ENCODE measurements at places on chromosomes 1 and 21.

- no peak for DNase-seq
Observed at GRCh38 chr21:45607021-45607908, 36.3 kb upstream of the PCBP3 start.

DNA sequence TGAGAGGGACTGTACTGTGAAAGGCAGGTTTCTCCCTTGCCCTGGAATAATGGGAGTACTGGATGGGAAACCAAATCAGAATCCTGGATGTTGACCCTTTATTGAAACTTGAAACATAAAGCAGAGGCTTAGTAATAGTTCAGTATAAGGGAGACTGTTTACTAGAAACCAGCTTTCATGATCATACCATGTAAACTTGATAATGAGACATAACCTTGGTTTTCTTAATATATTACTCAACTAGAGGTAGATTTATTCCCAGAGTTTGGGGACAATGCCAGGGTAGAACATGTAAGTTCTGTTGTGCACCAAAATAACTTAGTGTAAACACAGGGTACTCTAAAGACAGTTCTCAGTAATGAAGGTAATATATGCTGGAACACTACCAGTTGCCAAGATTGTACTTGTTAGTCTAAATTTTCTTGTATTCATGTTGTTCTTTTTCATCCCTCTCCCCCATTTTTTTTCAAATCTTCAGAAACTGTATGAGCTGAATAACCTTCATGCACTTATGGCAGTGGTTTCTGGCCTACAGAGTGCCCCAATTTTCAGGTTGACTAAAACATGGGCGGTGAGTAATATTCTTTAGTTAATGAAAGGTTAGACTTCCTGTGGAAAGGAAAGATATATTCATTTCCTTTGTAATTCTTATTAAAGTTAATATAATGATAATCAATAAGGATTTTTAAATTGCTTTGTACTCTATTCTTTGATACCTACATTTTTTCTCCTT, 49.6 kb downstream of the ANGPTL1 start:
- DNase-seq: no peak

- DNase-seq: no peak
Observed at GRCh38 chr1:228852024-228852423, 116.7 kb downstream of the RHOU start.

- peak; percentile 57 for DNase-seq
Observed at GRCh38 chr1:161182214-161182613, 4.9 kb upstream of the B4GALT3 start.

GRCh38 chr1:17805869-17806684, 50.9 kb downstream of the ACTL8 start:
- no peak for DNase-seq

- DNase-seq: no peak
Observed at GRCh38 chr1:186535388-186536133, 74.6 kb upstream of the PDC start.

GRCh38 chr1:180301135-180301742, 71.2 kb downstream of the LHX4 start:
- no peak for DNase-seq

DNA sequence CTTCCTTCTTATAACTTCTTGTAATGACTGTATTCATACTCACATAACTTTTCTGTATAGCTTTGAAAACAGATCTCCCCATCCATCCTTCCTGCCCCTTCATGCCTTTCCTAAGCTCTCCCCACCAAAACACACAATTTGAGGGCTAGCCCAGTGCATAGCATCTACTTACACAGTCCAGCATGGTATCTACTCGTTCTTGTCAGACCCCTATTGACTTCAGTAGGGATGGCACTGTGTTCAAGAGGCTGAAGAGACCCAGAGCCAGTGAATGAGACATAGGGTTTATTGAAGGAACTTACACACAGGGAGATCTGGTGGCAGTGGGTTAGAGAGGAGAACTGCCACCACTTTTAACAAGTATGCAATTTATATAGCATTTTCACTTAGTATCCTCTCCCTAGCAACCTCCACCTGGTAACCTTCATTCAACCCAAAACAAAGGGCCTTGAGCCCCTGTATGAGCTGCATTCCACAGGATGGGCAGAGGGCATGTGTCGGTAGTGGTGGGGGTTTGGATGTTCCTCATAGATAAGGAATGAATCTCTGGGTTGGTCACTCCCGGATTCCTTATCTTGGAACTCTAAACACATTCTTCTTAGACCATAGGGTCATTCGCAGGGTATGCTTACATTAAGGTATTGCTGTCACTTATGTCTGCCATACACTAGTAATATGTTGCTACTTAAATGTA, 64.9 kb upstream of the GNG12 start:
- no peak for DNase-seq

GRCh38 chr1:230105245-230105753, 38.3 kb downstream of the GALNT2 start:
- DNase-seq: no peak

GRCh38 chr1:119288751-119289150, 79.8 kb upstream of the HAO2 start:
- DNase-seq: no peak

- DNase-seq: no peak
Observed at GRCh38 chr1:67540733-67541125, 110.5 kb upstream of the SERBP1 start.

- DNase-seq: no peak
Observed at GRCh38 chr1:229452956-229453801, 19.3 kb upstream of the ACTA1 start.

DNA sequence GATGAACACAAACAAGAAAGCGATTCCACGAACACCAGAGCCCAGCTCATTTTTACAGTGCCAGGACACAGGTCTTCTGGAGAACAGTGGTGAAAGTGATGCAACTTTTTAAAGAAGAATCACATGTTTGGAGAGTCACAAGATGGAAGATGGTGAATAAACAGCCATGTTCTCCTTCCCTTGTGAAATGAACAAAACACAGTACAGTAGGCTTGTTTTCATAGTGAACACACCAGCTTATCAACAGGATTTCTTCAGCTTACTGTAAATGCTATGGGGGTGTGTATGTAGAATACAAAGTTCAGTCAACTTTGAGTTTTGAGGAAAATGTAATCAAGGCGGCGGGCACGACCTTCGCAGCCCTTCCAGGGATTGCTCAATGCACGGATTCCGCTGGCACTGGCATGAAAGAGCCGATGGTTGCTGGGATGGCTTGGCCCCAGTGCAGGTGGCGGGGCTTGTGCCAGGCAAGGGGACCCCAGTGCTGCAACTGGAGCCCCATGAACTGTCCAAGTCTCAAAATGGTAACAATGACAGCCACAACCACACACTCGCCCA, 9.7 kb downstream of the TMPRSS3 start:
- no peak for DNase-seq

DNA sequence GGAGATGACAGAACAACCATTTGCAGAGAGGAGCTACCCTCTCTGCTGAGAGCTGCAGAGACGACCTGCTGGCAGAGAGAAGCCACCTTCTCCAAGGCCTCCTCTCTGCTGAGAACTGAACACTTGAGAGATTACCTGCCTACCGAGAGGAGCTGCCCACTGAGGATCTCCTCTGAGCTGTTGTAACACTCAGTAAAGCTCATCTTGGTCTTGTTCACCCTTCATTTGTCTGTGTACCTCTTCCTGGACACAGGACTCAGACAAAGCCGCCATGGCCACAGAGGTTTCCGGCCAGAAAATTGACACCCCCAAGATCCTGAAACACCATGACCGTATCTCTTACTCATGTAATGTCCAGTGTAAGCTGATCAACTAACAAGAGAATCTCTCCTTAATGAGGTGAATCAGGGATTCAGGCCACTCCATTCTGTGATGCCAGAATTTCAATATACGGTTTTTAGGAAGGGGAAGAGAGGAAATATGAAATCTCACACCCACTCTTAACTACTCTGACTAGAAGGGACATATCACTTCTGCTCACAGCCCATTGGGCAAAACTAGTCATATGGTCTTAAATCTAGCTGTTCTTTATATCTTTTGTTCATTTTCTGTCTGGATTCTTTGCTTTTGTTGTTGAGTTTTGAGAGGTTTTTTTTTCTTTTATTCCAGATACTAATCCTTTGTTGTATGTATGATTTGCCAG, 83.8 kb downstream of the RHOU start:
- no peak for DNase-seq

DNA sequence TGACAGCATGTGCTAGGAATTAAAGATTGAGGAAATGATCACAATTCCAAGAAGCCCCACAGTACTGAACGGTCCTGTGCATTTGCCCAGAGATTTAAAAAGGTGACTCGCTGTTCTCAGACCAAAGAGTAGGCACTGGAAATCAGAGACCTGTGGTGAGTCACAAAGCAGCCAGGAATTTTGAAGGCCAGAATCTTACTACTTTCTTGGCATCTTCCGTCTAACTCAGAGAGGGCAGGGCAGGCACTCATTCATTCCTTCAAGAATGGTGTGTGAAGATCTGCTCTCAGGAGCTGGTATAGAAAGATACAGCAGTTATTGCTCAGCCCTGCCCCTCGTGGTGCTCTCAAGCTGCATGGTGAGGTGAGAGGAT, 57.9 kb downstream of the BRINP2 start:
- no peak for DNase-seq

- DNase-seq: no peak
Observed at GRCh38 chr1:203454986-203455471, 20.6 kb upstream of the PRELP start.

GRCh38 chr1:226604560-226605317, 56.2 kb downstream of the STUM start:
- no peak for DNase-seq

DNA sequence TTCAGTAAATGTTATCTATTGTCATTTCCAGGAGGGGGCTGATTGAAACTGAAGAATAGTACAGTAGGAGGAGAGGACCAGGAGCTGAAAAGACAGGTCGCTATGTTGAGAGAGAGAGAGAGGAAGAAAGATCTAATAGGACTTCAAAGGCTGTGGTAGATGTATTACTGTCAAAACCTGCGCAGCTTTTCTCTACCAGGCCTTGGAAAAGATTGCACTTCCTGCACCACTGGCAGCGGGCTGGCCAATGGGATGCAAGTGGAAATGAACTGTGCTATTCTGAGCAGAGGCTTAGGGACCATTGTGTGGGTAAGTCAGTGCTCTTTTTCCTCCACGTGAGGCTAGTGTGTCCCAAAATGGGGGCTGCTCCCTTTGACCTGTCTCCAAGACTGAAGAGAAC, 47.1 kb downstream of the MDM4 start:
- DNase-seq: no peak

GRCh38 chr1:174222166-174222949, 63.0 kb downstream of the RABGAP1L start:
- no peak for DNase-seq

GRCh38 chr1:174114788-174115448, 44.4 kb upstream of the RABGAP1L start:
- peak; percentile 60 for DNase-seq

DNA sequence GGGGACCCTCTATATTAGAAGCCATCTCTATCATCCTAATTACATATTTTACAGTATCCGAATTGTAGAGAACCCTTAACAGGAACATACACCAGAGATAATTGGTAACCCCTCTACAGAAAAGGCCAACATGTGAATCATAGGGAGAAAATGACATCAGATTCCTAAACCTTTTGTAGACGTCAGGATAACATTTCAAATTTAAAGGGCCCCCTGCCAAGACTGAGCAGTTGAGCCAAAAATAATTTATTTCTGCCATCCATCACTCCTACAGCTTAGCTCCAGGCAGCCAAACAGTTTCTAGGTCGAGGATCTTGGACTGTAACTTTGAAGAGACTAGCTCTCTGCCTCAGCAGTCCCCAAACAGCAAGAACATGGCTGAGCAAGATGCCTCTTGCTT, 21.2 kb downstream of the ZNF697 start:
- no peak for DNase-seq

GRCh38 chr1:66437136-66437401, 96.9 kb upstream of the SGIP1 start:
- no peak for DNase-seq

DNA sequence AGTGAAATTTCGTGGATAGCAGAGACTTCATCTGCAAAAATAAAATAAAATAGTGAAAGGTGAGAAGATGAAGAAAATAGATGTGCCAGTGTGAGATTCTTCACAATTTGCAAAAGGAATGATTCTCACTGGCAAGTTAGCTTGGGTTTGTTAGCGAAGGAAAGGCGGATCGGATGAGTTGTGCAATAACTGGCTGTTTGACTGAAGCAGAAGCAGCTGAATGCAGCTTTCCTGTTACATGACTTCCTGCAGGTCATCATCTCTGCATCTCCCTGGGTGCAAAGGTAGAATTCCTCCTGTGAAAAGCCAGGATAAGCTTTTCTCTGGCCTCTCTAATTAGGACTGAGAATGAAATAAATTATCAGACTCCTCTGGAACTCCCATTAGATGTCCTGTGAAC, 263.1 kb upstream of the CHRM3 start:
- DNase-seq: no peak

- DNase-seq: no peak
Observed at GRCh38 chr1:226814751-226815537, 55.5 kb upstream of the PSEN2 start.

- no peak for DNase-seq
Observed at GRCh38 chr1:91894036-91894761, 8.2 kb upstream of the TGFBR3 start.

DNA sequence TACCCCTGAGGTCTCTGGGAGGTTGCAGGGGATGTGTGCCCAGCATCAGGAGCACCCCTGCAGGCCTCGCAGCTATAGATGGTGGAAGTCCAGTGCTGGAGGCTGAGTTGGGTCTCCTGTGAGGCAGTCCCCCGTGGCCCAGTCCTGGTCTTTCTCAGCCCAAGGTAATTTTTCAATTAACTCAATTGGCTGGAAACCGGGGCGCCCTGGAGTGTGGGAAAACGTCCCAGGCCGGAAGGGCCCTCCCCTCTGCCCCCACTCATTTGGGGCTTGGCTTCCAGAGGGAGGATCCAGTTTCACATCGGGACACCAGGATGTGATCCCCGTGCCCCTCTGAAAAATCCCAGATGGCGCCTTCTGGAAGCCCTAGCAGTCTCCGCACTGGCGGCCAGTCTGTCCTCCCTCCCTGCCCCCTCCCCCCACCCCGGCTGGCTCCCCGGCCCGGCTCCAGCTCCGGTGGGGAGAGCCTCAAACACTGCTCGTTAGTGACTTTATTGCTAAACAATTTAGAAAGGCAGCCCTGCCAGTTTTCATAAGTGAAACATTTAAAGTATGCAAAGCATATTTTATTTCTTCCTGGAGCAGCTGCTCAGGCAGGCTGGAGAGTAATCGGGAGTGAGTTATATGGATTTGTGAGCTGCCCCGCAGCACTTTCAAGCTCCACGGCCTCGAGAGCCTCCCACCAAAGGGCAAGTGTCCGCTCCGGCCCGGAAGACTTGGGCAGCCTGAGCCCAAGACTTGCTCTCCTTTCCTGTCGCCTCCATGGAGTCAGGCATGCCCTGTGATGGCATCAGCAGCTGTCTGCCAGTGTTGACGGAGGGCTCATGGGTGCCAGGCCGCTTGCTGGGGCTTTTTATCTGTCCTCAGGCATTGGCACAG, 208.2 kb upstream of the TMEM51 start:
- DNase-seq: no peak

GRCh38 chr1:93489756-93490155, 41.8 kb downstream of the FNBP1L start:
- no peak for DNase-seq

- peak; percentile 40 for DNase-seq
Observed at GRCh38 chr21:31660591-31660990, 1.1 kb downstream of the SOD1 start.

GRCh38 chr1:94654031-94654430, 112.5 kb upstream of the F3 start:
- no peak for DNase-seq

- DNase-seq: no peak
Observed at GRCh38 chr1:53196017-53196484, 573 bp upstream of the CPT2 start.

- peak; percentile 58 for DNase-seq
Observed at GRCh38 chr1:21704145-21704544, 35.0 kb upstream of the RAP1GAP start.

Data from hematopoietic multipotent progenitor cell treated with erythropoietin and hydrocortisone succinate and interleukin-3 and kit ligand, for 15 days (in vitro differentiated cells).